ENCODE measurements at places on chromosomes 5 and 9.

- DNase-seq = no peak
These were observed 8.5 kb downstream of the ALG2 start for GRCh38 chr9:99213197-99213596.

- DNase-seq = no peak
These were observed 228.2 kb upstream of the TYRP1 start for GRCh38 chr9:12464910-12465512.

DNA sequence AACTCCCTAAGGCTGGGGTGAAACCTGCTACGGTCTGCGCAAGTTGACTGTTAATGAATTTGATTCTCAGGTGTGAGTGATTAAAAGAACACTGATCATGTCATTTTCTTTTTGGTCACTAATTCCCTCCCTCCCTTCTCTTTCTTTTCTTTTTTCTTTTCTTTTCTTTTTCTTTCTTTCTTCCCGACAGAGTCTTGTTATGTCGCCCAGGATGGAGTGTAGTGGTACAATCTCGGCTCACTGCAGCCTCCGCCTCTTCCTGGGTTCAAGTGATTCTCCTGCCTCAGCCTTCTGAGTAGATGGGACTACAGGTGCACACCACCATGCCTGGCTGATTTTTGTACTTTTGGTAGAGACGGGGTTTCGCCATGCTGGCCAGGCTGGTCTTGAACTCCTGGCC is 2.6 kb downstream of the ANXA1 start:
- no peak for DNase-seq

DNA sequence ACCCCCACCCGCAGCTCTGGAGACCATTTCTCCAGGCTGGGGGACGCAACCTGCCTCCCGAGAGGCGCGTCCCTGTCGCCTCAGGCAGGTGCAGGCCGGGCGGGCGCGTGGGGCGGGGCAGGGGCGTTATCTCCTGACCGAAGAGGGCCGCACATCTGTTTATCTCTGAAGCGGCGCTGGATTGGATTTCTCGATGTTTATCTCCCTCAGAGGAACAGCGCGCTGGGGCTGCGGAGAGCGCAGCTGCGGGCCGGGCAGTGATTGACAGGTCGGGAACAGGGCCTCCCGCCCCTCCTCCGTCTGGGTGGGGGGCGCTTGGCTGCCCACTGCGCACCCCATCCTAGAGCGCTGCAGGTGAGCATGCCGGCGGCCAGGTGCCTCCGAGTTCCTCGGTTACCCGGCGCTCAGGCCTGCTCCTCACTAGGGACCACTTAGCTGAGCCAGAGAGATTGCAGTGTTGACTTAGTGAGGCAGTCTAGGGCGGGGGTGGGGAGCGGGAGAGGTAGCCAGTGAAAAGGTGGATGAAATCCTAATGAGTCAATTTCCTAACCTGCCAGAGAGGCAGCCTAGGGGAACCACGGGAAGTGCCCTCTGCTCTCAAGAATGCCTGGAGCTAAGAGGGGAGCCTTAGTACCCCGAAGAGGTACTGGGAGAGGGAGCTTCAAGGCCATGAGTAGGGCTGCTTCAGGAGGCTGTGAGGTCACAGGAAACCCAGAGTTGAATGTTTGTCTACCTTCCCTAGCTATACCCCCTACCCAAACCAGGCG is 39.6 kb upstream of the TIFAB start:
- no peak for DNase-seq

GRCh38 chr9:92140754-92141143 is 25.5 kb upstream of the SPTLC1 start:
- no peak for DNase-seq

- DNase-seq = no peak
These were observed 93.3 kb downstream of the GTF3C4 start for GRCh38 chr9:132763574-132763973.

DNA sequence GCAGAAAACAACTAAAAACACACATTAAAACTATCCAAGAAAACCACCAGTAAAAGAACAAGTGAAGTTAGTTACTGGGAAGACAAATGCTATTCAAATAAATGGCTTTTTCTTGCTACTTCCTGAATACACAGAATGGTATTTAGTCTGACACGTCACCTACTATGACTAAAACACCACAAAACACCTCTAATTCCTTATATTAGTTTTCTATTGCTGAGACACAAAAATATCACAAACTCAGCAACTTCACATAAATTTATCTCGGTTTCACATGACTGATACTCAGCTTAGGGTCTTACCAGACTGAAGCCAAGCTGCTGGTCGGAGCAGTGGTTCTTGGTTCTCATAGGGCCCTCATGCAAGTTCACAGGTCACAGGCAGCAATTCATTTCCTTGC is 5.4 kb downstream of the DMAC1 start:
- DNase-seq = no peak

- no peak for DNase-seq
These were observed 97.5 kb downstream of the RFK start for GRCh38 chr9:76296561-76297310.

GRCh38 chr5:54108136-54108535 is 202.2 kb downstream of the ARL15 start:
- no peak for DNase-seq

DNA sequence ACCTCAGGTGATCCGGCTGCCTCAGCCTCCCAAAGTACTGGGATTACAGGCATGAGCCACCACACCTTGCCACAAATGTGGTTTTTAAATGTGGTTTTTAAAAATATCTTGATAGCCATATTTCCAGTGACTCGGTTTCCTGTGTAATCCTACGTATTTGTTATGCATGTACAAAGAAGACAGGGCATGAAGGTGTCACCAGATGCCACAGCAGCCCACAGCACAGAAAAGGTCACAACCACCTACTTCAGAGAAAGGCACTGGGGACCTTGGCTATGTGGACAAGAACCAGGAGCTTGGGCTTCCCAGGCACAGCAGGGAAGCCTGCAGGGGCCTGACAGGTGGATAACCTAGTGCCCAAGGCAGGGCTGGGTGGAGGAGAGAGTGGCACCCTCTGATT is 38.0 kb downstream of the C9orf50 start:
- DNase-seq = peak; percentile 48

- DNase-seq = no peak
These were observed 16.4 kb upstream of the ALDH1B1 start for GRCh38 chr9:38376021-38376670.

GRCh38 chr5:149793256-149793550 is 63.1 kb downstream of the PPARGC1B start:
- DNase-seq = no peak

DNA sequence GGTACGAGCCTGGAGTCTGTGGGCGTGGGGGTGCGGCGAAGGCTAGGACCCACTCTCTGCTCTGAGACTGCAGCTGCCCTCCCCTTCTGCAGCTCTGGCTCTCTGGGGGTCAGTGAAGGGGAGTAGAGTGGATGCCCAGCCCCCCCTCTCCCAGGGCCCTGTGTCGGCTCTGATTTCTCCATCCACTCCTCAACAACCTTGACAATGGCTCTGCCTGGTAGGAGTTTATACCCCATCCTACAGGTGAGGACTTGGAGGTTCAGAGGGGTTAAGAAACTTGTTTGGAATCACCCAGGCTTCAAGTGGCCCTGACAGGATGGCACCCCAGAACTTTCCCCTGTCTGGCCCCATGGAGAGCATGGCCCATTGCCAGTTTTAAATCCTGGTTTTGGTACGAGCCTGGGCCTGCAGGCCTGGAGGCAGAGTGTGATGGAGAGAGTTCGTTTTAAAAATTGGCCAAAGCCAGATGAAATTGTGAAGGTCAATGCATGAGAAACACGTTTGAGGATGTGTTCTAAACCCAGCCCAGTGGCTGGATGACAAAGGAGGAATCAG is 22.3 kb downstream of the NCS1 start:
- DNase-seq = no peak

DNA sequence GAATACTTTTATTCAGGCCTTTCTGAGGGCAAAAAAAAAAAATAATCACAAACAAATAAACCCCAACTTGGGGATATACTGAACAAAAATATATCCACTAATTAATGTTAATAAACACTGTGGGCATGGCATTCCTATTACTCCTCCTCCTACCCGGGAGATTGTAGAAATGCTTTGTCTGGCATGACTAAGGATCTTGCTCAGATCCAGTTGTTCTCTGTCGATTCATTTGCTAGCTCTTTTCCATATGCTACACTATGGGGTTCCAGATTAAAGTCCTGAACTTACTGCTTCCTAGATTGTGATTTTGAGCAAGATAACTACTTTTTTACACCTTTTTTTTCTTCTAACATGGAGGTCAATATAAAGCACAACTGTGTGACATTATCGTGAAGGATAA is 102.2 kb upstream of the PRR16 start:
- no peak for DNase-seq

DNA sequence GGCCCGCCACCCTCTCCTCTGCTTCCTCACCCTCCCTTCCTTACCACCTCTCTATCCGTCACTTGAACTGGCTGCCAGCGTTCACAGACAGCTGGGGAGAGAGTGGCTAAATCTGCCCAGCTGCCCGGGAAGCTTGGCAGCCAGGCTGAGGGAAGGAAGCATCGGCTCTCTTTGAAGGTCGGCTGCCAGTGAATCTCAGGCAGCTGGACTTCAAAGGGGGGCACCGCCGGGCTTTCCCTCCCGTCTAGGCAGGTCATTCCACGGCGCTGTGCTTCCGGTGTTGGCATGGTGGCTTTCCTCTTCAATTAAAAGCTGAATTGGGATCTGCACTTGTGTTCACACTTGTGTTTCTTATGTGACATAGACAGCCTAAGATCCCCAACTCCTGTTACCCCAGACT is 174.0 kb downstream of the GDNF start:
- no peak for DNase-seq

DNA sequence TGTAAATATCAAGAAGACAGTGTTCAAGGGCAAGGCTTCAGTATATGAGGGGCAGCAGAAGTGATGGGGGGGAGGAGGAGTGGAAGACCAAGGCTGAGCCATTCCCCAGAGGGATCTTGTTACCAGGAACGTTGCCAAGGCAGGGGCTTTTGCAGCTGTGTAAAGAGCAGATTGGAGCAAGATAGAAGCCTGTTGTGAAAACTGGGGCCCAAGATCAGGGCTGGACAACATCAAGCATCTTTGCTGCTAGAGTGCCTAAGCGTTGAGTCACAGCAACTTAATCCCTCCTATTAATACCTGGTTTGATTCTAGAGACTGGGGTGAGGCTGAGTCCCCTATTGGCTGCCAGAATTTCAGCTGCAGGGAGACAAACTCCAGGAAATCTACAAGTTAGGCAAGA is 18.4 kb upstream of the ERCC6L2 start:
- DNase-seq = no peak

DNA sequence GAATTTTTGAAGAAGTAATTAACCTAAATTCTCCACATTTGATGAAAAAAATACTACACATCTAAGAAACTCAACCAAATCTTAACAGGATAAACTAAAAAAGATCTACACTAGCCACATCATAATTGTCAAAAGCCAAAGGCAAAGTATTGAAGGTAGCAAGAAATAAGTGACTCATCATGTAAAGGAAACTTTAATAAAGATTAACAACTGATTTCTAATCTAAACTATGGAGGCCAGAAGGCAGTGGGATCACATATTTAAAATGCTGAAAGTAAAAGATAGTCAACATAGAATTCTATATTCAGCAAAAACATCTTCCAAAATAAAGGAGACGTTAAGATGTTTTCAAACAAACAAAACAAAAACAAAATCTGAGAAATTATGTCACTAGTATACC is 2002.9 kb downstream of the MAT2B start:
- no peak for DNase-seq

DNA sequence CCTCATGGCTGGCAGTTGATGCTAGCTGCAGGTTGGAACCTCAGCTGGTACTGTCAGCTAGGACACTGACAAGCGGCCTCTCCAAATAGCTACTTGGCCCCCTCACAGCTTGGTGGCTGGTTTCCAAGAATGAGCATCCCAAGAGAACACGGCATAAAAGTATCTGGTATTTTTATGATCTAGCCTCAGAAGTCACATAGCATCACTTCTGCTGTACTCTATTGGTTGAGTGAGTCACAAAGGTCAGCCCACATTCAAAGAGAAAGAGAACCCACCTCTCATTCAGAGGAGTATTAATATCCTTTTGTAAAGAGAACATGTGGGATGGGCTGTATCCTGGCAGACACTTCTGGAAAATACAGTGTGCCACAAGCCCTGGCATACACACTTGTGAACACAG is 6.0 kb upstream of the SIL1 start:
- no peak for DNase-seq

GRCh38 chr5:177146891-177147638 is 13.5 kb downstream of the NSD1 start:
- no peak for DNase-seq

- no peak for DNase-seq
These were observed 31.8 kb upstream of the FOXB2 start for GRCh38 chr9:76987594-76988200.

DNA sequence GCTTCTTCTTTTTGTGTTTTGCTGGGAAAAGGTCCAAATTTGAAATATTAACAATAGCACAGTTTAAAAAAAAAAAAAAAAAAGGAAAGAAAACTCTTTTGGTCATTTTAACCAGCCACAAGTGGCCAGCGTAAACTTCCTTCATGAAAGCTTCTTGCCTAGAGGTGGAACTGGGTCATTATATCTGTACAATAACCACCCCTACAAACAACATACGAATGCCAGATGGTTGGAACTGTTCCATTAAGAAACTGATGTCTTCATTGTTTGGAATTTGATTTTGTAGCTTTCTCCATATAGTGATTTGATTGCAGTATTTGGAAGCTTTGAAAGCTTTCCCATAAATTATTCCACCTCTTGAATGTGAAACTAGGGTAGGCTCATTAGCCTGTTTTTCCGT is 18.3 kb upstream of the LPAR1 start:
- DNase-seq = no peak

DNA sequence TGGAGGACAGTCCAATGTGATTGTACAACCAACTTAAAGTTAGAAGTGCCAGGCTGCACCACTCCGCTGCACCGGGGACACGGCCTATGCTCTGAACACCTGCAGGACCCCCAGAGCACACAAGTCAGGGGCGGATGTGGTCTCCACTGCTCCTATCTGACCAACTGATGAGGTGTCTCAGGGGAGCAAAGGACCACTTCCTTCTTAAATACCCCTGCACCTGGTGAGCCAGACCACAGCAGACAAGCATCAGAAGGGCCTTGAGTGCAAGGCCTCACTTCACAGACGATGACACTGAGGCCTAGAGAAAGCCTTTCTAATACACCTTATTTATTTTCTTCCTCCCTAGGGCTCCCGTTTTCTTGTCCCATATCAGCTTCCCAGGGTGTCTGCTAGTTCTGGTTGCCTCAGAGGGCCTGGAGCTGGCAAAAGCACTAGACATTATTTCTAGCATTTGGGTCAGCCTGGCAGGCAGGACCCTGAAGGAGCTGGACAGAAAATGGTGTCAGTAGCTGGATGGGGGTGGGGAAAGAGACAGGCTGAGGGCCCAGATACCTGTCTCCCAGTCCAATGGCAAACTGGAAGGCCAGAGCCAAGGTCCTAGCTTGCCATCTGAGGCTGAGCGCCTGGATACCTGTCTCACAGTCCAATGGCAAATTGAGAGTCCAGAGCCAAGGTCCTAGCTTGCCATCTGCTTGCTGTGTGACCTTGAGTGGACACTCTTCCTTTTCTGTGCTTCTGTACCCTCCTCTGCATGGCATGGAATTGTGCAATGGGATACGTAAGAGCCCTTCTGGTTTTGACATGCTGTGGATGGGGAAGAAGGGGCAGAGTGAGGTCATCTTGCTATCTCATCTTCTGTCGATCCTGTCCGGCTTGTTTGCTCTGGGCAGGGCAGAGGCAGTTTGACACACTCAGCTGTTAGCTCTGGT is 9.0 kb downstream of the CCDC69 start:
- peak; percentile 85 for DNase-seq

All from activated CD8-positive, alpha-beta T cell treated with anti-CD3 and anti-CD28 coated beads, Interleukin-2, amount 10 ng/mL, durations not matched to agents 7 days and 5 days (primary cell).